ENCODE measurements at places on chromosomes 5 and 9.

GRCh38 chr5:52895572-52896413 is 93.4 kb upstream of the ITGA2 start:
- no peak for DNase-seq

GRCh38 chr5:87361031-87361445 is 51.7 kb downstream of the CCNH start:
- peak; percentile 51 for DNase-seq

- DNase-seq = no peak
These were observed 39.0 kb downstream of the RAPGEF1 start for GRCh38 chr9:131700765-131701435.

DNA sequence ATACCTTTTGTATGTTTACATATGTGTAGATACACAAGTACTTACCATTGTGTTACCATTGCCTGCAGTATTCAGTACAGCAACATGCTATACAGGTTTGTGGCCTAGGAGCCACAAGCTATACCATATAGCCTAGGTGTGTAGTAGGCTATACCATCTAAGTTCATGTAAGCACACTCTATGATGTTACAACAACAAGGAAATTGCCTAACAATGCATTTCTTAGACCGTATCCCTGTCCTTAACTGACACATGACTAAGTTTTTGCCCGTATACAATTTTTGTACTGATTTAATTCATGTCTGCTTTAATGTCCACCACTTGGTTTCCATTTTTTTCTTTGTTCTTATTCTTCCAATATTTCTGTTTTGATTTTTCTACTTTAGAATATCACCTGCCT is 18.5 kb downstream of the TNPO1 start:
- no peak for DNase-seq

GRCh38 chr5:140555747-140556312 is 1.4 kb downstream of the SRA1 start:
- DNase-seq = no peak

DNA sequence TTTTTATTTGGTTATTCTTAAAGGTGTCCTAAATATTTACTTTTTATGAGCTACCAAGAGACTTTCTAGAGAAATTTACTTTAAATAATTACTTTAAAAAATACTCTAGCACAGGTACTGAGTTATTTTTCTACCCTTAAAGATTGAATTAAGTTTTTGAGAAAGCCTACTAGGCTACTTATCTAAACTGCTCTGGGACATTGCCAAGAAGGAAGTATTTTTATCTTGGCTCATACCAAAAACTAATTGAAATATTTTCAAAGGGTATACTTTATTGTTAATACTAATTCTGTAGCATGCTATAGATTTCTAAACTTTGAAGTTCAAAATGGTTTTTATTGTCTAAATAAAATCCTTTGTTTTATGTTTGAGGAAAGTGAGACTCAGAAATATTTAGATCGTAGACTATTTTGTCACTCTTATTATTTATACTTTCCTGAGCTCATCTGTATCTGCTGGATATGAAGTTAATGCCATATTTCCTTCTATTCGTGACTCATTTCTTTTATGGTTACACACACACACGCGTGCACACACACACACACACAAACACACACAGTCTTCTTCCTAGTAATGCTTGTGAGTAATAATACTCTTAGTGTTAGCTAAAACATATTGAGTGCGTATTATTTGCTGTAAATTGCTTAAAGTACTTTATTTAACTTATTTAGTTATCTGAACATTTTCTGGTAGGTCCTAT is 89.5 kb downstream of the MAN2A1 start:
- no peak for DNase-seq

DNA sequence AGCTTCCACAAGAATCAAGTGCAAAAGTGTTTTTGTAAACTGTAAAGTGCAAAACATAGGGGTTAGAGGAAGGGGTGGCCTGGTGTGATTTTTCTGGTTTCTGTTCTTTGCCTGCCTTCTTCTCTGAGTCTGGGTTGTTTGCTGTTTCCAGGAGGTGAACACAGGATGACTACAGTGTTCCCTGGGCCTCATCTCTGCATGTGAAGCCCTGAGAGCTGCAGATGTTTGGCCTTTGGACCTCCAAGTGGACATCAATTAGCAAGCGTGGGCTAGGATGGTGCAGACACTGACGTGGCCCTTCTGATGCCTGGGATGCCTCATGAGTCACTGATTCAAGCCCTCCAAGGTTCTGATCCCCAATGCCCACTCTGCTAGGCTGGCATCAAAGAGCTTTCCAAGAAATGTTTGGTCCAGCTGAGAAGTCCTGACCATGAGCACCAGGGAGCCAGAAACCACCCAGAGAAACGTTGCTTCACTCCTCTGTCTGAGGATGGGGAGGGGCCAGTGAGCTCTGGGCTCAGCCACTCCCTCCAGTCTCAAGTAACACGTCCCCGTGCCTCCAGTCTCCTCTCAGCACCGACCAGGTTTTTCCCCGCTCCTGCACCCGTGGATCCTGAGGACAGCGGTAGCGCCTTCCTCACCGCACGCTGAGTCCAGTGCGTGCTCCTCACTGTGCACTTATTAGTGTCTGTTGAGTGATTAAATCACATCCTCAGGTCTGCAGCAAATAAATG is 7.6 kb downstream of the IL9 start:
- DNase-seq = no peak

DNA sequence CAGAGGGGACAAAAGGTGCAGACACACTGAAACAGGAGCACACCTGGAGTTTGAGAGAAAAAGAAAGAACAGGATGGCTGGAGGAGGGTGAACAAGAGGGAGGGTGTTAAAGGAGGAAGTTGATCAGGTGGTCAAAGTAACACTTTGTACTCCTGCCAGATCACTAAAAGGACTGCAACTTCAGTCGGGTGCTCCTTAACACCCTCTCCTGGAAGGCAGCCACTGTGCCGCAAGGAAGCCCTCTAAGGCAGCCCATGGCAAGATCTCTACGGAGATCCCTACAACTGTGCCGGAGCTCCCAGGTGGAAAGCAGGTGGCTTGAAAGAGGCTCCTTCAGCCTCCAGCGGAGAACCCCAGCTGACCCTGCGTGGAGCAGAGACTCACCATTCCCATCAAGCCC is 124.4 kb upstream of the MSX2 start:
- DNase-seq = no peak

- DNase-seq = no peak
These were observed 10.3 kb downstream of the LPCAT1 start for GRCh38 chr5:1513326-1514026.

- DNase-seq = no peak
These were observed 89.2 kb downstream of the MVB12B start for GRCh38 chr9:126415741-126416370.

GRCh38 chr5:68161156-68161555 is 54.4 kb upstream of the PIK3R1 start:
- DNase-seq = no peak

GRCh38 chr5:77518304-77518703 is 26.2 kb upstream of the WDR41 start:
- DNase-seq = no peak

- DNase-seq = no peak
These were observed 40.4 kb downstream of the ELOVL7 start for GRCh38 chr5:60803712-60804111.

DNA sequence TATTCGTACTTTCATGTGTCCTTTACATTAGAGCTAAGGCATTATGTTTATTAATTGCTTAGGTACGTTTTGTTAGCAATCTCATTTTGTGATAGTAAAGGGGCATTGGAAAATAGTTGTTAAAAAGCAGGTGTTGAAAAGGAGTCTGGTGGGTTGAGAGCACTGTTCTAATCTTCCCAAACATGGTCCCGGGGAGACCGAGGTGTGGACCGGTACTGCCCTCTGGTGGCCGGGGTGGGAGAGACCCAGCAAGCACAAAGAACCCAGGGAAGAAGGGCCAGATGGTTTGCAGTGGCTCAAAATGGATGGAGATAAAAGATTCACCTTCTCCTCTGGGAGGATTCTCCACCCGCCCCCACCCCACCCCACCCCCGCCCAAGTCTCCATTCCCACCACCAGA is 26.1 kb downstream of the IDNK start:
- no peak for DNase-seq

DNA sequence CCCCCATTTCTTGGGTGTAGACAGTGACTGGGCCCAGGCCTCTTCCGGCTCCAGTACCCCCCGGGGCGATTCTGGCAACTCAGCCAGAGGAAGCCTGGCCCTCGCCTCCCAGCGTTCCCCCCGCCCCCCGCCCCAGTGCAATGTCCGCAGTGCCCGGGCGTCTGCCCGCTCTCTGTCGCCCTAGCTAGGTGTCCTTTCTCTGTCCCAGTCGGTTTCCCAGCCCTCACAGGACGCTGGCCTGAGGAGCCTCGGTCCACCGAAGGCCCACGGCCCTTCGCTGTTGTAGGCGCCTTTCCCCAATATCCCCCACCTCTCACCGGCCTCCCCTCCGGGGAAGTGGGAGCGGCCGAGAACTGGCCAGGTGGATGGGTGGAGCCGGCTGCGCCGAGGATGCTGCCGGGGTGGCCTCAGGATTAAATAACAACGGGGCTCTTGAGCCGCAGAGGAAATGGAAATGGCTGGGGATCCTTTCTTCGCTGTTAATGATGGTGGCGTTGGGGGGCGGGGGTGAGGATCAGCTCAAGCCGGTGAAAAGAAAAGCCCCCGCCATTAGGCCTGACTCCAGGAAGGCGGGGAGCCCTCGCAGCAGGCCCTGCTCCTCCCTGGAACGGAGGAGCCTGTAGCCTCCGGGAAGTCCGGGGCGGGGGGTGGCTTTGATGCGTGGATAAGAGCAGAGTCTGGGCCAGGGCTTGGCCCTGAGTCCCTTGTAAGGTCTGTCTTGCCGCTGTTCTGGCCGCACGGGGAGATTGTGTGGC is 1.1 kb upstream of the SPRY4 start:
- DNase-seq = no peak

DNA sequence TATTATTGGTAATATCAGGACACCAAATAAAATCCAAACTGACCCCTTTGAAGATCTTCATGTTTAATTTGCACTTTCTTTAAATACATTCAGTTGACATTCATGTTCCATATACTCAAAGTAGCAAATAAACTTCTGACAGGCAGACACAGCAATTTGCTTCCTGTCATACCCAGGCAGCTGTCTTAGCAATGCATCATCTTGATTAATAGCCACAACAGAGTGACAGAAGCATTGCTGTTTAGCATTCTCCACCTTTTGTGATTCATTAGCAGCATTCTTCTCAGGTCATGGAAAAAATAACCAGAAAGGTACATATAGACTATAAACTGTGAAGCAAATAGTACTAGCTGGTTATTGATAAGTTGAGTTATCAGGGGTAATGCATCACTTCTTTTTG is 366.8 kb downstream of the CYLC2 start:
- no peak for DNase-seq

DNA sequence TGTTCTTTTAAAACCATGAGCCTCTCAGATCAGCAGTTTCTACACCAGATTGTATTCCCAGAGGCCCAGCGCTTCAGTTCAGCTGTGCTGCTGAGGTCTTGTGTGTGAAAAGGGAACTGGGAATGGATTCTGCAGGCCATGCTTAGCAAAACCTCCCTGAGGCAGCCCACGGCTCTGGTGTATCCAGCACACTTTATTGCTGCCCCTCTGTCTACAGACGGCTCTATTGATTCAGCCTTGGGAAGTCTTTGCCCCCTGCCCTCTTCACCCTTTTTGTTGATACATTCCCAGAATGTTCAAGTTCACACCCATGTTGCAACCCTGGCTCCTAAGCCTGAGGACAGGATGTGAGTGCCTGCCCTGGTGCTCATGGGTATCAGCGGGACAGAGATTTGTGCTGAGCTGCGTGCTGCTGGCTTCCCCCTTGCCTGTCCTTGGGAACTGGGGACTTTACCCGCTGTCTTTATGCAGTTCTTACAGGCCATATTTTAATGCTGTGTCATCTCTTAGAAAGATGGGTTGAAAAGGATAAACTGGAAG is 37.3 kb downstream of the ARHGAP26 start:
- no peak for DNase-seq

DNA sequence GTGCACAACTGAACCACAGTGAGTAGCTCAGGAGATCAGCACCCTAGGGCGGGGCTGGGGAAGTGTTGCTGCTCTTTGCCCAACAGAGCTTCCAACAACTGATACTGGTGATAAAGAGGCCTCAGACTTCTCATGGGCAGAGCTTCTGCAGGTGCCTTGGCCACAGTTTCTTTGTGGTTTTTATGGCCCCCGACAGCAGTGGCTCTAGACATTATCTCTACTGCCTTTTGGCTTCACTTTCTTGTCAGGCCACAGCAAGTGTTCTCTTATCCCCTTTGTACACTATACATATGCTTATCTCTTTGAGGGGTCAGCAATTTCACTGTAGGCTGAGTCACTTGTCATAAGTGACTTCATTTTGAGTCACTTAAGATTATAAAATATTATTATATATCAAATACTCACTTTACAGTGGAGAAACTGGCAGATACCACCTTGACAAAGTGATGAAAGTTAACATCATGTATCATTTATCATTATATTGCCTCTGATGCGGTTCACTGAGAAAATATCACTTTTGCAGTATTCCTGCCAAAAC is 90.9 kb upstream of the COX7C start:
- DNase-seq = no peak

DNA sequence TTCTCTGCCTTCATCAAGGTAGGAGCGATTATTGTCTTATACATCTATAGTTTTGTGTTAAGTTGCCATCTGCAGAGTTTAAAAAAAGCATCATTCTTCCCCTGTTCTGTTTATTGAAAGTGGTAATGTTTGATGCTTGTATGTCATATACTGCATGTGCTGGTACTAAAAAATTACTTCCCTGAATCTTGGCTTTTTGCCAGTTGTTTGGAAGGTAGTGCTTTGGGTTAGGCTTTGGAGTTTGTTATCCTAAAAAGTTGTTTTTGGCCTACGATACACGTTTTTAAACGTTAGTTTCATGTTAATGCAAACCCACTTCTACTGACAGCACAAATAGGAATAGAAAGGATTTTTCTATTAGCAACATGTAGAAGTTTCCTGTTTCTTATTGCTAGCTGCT is 158.3 kb downstream of the GIN1 start:
- no peak for DNase-seq

DNA sequence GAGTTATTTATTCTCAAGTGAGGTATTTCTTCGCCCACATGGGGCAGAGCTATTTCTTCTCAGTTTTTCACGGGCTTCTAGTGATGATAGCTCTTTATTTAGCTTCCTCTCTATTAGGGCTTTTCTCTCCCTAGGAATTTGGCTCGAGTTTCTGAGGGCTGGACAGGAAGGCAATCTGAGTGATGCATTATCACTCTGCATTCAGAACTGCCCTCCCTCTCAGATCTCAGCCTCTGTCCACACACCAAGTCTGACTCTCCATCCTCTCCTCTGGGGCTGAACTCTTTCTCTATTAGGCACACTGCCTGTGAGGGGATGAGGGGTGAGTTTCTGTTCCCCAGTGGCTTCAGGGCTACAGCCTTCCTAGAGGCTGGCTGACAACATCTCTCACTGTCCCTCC is 14.9 kb upstream of the SCAMP1 start:
- DNase-seq = no peak

GRCh38 chr9:91026266-91026665 is 224.6 kb downstream of the SYK start:
- no peak for DNase-seq

DNA sequence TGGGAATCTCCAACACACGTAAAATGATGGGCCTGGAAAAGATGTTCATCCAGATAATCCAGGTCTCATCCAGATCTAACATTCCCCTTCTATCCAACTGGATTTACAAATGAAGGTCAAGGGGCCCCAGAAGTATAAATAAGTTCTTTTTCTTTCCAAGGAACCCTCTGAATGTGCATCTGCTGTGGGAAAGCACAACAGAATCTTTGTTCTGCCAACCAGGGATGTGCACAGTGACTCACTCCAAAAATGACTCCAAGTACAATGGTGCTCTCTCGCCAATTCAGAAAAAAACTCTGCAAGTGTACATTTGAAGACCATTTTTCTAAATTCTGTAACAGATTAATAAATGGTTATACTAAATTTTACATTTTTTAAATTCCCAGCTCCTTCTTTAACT is 12.4 kb downstream of the RAPGEF6 start:
- no peak for DNase-seq
